CD4-positive, alpha-beta T cell treated with Interleukin-21 for 1 hour (primary cell): ENCODE measurements at places on chromosomes 4 and X.

DNA sequence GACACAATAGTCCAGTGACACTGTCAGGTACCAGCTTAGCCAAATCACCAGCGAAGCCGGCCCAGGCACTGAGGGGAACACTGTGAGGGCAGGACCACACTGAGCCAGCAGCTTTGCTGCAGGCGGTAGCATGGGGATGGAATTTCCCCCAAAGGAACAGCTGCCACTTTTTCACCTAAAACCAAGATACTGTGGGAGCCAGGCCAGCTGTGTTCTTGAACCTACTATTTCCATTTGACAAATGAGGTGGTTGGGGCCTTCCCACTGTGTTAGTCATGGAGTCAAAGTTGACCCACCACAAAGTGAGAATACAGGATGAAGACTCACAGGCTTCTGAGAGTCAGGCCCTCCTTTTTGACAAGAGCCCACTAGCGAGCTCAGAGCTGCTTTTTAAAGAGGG, 70.7 kb upstream of the SH3RF1 start:
- DNase-seq, result no peak

- no peak for DNase-seq
These were observed 19.8 kb upstream of the TBC1D14 start for GRCh38 chr4:6889736-6890324.

GRCh38 chr4:2721586-2721985, 34.5 kb downstream of the TNIP2 start:
- no peak for DNase-seq

GRCh38 chr4:823176-823760, 2.7 kb downstream of the CPLX1 start:
- no peak for DNase-seq

DNA sequence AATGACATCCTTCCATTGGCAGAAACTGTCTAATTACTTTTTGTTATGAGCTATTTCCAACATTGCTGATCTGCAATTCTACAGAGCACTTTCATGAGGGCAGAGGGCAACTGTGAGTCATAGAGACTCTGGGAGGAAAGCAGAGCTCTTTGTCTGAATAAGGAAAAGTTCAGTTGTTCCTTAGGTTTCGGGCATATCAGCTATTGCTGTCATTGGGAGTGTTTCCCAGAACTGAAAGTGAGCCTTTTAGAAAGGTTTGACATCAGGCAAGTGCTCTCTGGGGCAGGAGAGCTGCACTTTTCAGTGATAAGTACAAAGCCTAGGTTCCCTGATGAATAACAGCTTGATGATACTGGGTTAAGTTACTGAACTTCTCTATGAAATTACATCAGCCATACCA, 119.2 kb upstream of the EDNRA start:
- DNase-seq, result no peak

DNA sequence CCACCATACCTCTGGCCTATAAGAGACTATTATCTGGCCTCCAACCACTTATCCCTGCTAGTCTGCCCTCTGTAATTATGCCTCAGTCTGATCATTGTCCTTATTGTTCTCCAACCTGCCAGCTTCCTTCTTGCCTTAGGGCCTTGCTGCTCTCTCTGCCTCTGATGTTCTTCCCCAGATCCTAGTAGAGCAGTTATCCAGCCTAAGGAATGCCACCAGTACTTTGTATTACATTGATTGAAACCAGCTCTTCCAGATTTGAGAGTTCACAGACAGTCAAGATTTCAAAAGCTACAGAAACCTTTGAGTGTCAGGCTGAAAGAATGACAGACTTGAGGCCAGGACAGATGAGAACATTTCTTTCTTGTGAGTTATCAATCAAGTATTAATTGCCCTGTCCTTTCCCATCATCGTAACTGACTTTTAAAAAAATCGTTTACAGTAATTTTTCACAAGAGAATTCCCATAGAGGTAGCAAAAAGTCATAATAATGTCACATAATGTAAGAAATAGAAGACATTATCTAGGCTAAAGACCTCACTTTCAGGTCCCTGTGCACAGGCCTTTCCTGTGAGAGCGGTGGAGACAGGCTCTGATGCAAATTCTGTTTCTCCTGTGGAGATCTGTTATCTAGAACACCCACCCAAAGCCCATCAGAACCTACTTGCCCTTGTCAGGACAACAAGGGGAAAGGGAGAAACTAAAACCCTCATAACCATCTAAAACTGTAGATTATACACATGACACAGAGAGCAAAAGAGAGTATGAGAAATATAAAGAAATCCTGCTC, 64.1 kb upstream of the GUCY1A1 start:
- DNase-seq, result no peak

GRCh38 chr4:8610858-8611616, 18.5 kb downstream of the CPZ start:
- no peak for DNase-seq

DNA sequence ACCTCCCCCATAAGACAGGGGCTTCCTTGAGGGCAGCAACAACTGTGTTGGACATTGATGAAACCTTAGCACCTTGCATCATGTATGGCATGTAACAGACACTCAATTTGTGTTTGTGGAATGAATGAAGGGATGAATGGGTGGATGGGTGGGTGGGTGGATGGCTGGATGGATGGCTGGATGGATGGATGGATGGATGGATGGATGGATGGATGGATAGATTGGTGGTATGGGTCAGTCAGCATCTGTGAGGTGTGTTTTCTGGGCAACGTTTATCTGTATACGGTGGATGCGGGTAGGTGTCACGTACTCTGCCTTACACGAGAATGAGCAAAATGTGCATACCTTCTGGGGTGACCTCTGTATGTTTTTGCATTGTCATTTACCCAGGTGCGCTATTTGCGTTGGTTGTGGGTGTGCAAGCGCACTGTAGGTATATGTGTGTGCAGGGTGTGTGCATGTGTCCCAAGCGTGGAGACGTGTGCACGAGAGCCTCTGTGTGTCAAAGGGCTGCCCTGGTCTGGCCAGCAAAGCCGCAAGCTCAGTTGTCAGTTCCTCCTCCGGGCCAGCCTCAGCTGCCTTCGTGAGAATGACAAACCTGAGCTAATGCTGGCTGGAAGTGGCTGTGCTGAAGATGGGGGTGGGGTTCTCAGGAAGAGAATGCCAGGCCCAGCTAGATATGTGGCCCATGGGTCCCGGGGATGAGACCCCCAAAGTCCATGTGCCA, 26.5 kb downstream of the ELF4 start:
- DNase-seq, result no peak

- DNase-seq, result no peak
These were observed 8.3 kb upstream of the CITED1 start for GRCh38 chrX:72313707-72314641.

- DNase-seq, result no peak
These were observed 52.3 kb downstream of the LGI2 start for GRCh38 chr4:24978291-24979075.

- DNase-seq, result no peak
These were observed 184.0 kb downstream of the BMPR1B start for GRCh38 chr4:94941706-94942105.

- no peak for DNase-seq
These were observed 195.2 kb downstream of the KDR start for GRCh38 chr4:54930226-54930625.

- no peak for DNase-seq
These were observed 102.1 kb downstream of the UCHL1 start for GRCh38 chr4:41358647-41359421.

DNA sequence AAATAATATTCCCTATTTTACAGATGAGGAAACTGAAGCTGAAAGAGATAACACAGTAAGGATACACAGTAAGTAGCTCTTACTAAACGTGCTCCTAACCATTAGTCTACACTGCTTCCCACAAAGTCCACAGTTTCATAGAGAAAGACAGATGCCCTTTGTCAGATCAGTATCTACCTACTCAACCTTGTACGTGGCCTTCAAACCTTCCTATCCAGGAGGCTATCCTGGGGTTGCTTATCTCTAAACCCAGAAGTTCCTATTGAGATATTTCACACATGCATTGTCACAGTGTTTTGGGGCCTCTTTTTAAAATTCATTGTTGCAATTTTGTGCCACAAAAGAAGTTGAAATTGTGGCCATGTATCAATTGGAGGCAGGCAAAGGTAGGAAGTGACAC, 208.0 kb downstream of the ENOX2 start:
- DNase-seq, result no peak

DNA sequence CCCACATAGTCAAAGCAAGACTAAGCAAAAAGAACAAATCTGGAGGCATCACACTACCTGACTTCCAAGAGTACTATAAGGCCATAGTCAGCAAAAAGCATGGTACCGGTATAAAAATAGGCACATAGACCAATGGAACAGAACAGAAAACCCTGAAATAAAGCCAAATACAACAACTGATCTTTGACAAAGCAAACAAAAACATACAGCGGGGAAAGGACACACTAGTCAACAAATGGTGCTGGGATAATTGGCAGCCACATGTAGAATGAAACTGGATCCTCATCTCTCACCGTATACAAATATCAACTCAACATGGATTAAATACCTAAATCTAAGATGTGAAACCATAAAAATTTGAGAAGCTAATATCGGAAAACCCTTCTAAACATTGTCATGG, 819.3 kb upstream of the FRG1 start:
- DNase-seq, result no peak

DNA sequence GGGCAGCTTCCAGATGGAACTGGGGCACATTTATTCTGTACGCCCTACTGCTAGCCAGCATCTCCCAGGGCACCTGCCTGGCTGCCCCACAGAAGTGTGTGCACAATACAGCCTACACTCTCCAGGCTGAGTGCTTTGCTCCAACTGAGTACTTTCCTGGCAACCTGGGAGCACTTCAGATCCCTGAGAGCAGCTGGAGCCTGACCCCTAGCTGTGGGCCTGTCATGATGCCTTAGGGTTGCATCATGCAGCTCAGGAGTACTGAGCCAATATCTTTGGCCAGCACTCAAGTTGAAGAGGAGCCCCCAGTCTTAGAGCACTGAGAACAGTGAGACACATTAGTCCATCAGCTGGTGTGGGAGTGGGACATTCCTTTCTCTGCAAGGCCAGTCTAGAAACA, 321.9 kb downstream of the CFAP47 start:
- no peak for DNase-seq
